ENCODE measurements at places on chromosomes 5 and 9.

- no peak for DNase-seq
Measured at GRCh38 chr5:43422143-43422542, 10.0 kb upstream of the CCL28 start.

DNA sequence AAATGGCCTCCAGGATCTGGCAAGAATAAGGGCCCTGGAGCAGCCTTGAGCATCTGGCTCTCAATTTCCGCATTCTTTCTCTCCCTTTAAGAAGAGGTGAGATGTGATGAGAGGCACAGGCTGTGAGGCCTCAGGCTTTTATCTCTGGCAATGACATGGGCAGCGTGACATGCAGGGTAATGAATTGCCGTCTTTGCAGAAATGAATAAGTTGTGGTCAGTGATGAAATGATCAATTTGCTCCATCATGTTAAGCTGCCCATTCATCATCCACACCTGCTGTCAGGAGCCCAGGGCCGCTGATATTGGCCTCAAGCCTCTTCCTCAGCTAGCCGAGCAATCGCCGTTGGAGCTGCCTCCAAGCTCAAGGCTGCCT, 265.3 kb downstream of the TRIM32 start:
- DNase-seq = no peak

- DNase-seq = no peak
Measured at GRCh38 chr9:129007766-129008468, 20.2 kb downstream of the SH3GLB2 start.

GRCh38 chr5:15694696-15695214, 194.8 kb downstream of the FBXL7 start:
- no peak for DNase-seq

DNA sequence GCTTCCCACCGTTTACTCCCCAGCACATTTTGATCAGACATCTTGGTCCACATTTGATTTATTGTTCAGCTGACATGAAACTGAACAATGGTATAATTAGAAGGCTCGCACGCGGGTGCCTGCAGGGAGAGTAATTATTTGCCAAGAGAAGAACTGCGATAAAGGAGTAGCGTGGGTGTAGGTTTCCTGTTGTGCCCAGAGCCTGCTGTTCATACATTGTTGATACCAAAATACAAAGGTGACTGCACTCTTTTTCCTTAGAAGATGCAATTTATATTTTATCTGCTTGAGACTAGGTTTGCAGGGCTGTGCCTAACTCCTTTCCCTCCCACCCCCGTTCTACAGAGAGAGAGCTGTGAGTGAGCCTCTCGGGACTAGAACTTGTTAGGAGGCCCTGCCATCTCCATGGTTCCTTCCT, 241.8 kb upstream of the MSX2 start:
- no peak for DNase-seq

DNA sequence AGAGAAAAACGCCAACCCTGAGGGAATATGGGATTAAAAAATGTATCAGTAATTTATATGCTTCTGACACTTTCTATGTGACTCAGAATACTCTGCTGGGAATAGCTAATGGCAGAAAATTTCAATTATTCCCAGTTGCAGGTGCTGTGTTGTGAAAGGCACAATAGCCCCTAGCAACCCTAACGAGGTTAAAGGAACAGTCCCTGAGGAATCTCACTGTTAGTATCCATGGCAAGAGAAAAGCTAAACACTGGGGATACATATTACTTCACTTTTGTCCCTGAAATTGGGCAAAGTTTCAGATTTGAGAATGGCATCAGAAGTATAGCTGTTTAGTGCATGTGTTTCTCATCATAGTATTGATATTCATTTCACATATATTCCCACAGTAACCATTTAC, 555.0 kb downstream of the RAB3C start:
- DNase-seq = no peak

Measured in activated naive CD4-positive, alpha-beta T cell (primary cell).